Stimulated activated CD8-positive, alpha-beta memory T cell treated with anti-CD3 and anti-CD28 coated beads, Interleukin-4, amount 100 ng/mL, for 48 hours (primary cell): ENCODE measurements at places on chromosomes 6 and 20.

GRCh38 chr6:65746302-65746701 lies 39.3 kb upstream of the EYS start:
- no peak for DNase-seq

DNA sequence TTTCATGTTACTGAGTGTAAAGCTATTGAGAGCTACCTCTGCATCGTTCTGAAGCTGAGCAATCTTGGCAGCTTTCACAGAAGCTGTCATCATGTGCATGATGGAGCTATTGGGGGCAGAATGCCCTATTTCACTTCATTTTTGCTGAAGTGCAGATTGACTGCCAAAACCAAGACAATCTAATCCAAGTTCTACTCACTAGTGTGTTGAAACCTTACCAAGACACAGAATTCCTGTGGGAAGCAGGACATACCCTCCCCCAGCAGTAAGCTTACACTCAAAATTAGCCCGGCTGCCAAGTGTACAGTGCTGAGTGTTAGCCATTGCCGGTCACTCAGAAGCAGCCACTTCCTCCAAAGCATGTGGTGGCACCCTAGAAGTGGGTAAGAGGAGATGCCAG lies 177.3 kb upstream of the TENT5A start:
- no peak for DNase-seq

DNA sequence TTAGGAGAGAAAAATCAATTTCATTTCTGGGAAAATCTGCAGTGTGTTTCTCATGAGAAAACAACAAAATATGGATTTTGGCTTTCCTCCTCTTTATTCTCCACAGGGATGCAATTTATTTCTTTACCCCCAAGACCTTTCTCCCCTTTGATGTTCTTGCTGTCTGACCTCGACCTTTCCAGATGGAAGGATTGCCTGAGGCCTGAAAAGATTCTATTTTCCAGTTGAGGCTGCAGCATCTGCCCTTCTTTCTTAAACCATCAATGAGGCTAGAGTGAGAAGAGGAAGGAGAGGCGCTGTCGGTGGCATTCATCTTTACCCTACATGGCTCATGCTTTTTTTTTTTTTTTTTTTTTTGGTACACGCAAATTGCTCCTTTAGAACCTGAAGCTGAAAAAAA lies 344.2 kb upstream of the BTBD3 start:
- DNase-seq, result no peak

- no peak for DNase-seq
Observed at GRCh38 chr6:82183642-82184282, 63.8 kb downstream of the IBTK start.

- no peak for DNase-seq
Observed at GRCh38 chr6:121799574-121799973, 364.1 kb downstream of the GJA1 start.
